ENCODE measurements at places on chromosomes 2 and 18.

DNA sequence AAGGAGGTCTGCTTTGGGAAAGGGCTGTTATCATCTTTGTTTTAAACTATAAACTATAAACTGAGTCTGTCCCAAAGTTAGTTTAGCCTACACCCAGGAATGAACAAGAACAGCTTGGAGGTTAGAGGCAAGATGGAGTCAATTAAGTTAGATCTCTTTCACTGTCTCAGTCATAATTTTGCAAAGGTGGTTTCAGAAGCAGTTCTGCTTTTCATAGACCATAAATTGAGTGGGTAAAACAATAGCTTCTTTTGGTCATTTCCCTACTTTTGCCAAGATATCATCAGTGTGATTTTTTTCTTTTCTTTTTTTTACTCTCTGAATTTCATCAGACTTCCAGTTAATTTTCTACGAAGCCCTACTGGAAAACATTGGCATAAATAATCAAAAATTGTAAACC, 117.0 kb downstream of the AP1S3 start:
- DNase-seq, result no peak

- no peak for DNase-seq
These were observed 47.2 kb downstream of the ATIC start for GRCh38 chr2:215358891-215359575.

GRCh38 chr18:47574966-47575365, 323.5 kb upstream of the SKOR2 start:
- DNase-seq, result no peak

- DNase-seq, result no peak
These were observed 79.3 kb downstream of the CLHC1 start for GRCh38 chr2:55152475-55153412.

DNA sequence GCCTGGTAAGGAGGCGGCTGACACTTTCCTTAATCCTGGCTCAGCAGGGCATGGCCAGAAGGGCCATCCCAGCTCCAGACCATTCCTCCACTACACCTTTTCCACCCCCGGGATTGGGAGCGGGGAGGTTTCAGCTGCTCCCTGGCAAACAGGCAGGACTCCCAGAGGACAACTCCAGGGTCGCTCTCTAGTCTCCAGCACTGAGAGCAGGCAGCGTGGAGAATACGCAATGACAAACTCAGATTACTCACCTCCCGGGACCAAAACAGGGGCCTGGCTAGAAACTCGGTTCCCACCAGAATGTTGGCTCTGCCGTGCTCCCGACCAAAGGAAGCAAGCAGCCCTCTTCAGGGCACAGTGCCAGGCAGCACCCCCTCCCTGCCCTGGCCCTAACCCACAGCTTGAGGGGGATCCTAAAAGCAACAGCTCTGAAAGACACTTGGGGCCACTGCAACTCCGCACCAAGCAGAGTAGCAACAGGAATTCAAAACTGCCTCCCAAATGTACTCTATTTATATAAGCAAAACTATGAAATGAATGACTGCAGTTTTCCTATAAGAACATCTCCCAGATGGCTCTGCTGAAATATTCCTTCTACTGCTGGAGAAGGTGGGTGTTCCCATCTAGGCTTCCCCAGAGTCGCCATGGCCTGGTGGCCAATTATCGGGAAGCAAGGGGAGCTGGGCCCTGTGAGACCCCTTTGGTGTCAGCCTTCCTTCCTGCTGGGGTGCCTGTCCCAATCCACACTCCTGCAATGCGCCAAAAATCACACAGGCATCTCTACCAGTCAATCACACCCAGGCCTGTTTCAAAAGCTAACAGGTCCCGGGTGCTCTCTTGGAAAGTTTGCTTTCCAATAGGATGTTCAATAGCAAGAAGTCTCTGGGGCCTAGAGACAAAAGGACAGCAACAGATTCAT, 61.2 kb upstream of the POMC start:
- no peak for DNase-seq

GRCh38 chr2:240711296-240711695, 19.6 kb downstream of the AQP12A start:
- DNase-seq, result no peak

GRCh38 chr2:218570850-218571249, 2.2 kb downstream of the CNOT9 start:
- no peak for DNase-seq

DNA sequence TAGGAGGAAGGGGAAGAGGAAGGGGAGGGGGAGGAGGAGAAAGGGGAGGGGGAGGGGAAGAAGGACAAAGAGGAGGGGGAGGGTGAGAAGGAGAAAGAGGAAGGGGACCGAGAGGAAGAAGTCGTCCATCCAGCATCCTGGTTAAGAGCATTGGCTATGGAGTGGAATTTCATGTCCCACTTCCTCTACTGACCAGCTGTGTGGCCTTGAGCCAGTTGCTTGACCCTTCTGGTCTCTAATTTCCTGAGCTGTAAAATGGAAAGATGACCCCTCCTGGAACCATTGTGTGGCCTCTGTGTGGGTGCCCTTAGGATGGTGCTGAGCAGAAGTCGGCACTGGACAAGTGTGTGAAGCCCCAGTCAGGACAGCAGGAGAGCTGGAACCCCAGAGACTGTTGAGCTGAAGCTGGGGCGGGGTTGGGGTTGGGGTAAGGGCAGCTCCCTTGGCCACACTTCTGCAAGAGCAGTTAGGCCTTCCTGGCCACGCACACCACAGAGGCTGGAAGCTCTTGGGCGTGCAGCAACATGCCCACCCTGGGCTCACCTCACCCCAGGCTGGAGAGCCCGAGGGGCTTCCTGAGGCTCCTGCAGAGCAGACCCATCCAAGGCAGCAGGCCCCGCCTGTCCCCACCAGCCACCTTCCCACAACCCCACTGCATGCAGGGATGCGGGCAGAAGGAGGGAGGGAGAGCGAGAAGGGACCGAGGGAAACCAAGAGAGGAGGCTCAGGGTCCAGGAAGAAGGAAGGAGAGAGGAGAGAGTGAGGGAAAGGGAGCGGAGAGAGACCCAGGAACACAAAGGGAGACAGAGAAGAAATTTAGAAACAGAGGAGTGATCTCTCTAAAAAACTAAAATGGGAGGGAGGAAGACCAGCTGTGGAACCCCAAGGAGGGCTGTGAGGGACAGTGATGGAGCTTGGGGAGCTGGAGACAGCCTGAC, 16.2 kb downstream of the ADRA2B start:
- DNase-seq, result no peak

Measured in stimulated activated CD4-positive, alpha-beta T cell treated with anti-CD3 and anti-CD28 coated beads, Interleukin-15, amount 100 ng/mL, for 1 hour (primary cell).